GM10248 (cell line): ENCODE measurements at places on chromosomes 7 and 10.
A peak's percentile ranks its signal among the peaks of the same experiment; 100 is the strongest.

- no peak for DNase-seq
Observed at GRCh38 chr7:2713370-2713769, 25.4 kb downstream of the AMZ1 start.

GRCh38 chr7:25633426-25634036 is 405.2 kb upstream of the NPVF start:
- no peak for DNase-seq

DNA sequence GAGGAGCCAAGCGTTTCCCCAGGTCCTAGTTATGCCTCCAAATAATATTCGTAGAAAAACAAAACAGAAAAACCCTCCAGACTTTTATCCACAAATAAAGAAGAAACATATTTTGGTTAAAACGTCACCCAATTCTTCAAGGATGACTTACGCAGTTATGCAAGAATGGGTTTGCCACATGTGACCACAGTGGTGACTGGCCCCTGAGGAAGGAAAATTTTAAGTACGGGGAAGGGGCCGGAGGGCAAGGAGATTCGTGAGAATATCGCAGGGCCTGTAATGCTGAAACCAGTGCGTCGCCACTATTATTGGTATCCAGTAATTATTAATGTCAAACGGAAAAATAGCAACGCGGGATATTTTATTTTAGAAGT is 537 bp upstream of the MRPS24 start:
- DNase-seq = no peak

- DNase-seq = no peak
Observed at GRCh38 chr10:131213741-131214505, 97.6 kb downstream of the TCERG1L start.

DNA sequence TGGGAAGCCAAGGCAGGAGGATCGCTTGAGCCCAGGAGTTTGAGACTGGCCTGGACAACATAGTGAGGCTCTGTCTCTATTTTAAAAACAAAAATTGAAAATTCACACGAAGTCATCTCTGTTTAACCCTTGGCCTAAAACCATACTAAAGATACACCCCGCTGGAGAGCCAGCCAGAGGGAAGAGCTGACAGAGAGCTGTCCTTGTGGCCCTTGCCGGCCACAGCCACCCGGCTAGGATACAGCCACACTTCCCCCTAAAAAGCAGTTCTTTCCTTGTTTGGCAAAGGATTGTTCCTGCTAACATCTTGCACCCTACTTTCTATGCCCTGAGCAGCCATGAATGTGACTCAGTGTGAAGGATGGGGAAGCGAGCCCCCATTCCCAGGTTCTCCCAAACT is 49.6 kb downstream of the SH3PXD2A start:
- DNase-seq = no peak

DNA sequence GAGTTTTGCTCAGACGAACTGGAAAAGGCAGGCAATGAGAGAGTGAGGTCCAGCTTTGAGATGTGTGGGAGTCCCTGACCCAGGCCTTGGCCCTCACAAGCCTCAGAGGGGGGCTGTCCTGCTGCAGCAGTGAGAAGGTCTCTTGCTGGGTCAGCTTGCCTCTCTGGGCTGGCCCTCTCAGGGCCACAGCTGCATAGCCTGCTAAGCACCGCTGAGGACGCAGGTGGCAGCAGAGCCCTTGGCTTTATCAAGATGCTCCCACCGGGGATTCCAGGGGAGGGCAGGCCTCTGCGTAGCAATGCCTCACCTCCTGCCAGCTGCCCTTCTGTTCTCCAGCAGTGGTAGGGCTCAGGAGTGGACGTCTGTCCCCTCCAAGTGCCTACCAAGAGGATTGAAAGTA is 128.7 kb downstream of the COBL start:
- no peak for DNase-seq

GRCh38 chr7:98745722-98746318 is 124.0 kb downstream of the TMEM130 start:
- peak; percentile 77 for DNase-seq

DNA sequence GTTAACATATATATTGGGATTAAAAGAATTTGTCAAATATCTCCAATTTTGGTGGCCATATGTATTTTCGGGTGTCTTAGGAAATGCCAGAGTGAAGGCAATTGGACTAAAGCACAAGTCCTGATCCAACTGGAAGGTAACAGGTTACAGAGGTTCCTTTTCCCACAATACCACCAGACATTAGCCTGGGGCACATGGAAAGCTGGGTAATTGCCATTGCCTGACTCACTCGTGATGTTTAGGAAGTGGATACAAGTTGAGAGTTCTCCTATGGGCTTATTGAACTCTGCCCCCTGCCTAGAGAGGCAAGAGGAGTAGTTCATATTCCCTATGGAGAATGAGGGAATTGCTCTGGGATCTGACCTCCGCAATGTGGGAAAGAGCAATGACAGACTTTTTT is 5.7 kb downstream of the DNAH11 start:
- DNase-seq = no peak

GRCh38 chr7:93150200-93150835 is 2.1 kb upstream of the SAMD9L start:
- no peak for DNase-seq
